Effector memory CD4-positive, alpha-beta T cell (primary cell): ENCODE measurements at places on chromosomes 16 and 17.

DNA sequence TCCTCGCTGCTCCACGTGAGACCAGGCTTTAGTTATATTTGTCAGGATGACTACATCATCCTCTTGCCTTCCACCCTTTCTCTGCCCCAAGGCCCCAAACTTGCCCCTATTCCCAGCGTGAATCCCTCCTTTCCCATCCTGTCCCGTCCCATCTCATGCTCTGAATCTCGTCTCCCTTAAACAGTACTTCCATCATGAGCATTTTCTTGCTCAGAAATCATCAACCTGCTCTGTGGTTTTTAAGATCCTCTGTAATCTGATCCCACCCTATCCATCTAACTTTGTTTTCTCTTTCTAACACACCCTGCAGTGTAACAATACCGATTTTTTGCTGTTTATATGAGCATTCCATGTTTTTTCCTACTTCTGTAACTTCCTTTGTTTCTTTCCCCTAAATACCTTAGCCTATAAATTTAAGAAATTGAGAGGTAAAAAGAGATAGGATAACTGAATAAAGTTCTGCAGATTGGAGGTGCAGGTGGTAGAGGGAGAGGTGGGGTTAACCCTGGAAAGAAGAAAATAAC is 39.7 kb downstream of the MRTFB start:
- DNase-seq: no peak

- DNase-seq: no peak
Observed at GRCh38 chr17:70238646-70239045, 69.3 kb downstream of the KCNJ2 start.

- no peak for DNase-seq
Observed at GRCh38 chr17:16442141-16442540, 26.8 kb downstream of the TRPV2 start.

GRCh38 chr17:46978489-46979146 is 435 bp downstream of the RPRML start:
- no peak for DNase-seq

- DNase-seq: no peak
Observed at GRCh38 chr16:52247737-52248136, 299.2 kb downstream of the TOX3 start.

GRCh38 chr17:47855737-47856136 is 4.8 kb upstream of the SP6 start:
- DNase-seq: no peak

DNA sequence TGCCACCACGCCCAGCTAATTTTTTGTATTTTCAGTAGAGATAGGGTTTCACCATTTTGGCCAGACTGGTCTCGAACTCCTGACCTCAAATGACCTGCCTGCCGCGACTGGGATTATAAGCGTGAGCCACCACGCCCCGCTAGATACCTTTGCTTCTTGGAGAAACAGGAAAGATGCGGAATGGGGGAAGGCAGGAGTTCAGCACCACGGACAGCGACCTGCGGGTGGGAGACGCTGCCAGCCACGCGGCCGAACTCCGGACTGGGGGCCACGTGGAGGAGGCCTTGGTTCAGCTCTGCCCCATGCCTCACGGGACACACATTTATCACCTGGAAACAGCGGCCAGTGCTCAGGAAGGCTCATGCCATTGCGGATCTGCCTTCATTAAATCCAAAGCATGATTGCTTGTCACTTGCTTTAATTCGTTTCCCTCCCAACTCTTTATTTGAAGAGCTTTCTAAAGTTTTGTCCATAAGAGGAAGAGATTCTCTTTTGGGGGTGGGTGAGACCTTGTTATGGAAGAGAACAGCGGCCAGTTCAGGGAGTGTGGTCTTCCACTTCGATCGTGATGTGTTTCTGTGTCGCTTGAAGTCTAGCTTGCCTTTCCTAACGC is 219.9 kb downstream of the ENGASE start:
- DNase-seq: no peak

- no peak for DNase-seq
Observed at GRCh38 chr16:27551036-27551435, 1.1 kb downstream of the KATNIP start.

DNA sequence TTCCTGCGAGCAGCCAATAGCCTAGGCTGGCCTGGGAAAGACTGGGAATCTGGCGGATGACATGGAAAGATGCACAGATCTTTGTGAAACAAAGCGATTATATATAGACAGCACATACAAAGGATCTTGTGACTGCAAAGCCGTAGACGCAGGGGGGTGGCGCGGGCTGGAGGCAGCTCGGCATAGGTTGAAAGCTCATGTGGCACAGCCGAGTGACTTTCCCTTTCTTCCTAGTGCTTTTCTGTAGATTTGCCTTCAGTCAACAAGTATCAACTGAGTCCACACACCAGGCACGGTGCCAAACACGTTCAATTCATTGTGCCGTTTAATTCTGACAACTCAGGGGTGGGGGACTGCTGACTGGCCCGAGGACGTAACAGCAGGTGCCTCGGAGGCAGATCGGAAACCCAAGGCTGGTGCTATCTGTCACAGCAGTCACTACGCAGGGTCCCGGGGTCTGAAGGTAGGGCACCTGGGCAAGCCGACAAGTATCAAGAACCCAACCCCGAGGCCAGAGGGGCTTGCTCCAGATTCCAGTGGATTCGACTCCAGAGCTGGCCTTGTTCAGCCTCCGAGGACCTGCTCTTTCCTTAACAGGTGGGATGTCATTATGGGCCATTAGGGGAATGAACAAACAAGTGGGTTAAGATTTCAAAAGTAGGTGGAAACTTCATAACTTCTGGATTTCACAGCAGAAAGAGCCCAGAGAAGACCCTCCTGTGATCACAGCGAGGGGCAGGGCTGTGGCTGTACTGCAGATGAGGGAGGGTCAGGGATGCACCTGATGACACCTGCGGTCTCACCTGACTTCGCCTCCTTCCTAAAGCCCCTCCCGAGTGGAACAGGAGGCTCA is 5.9 kb downstream of the PAM16 start:
- no peak for DNase-seq

GRCh38 chr16:53773881-53774280 is 69.9 kb downstream of the FTO start:
- no peak for DNase-seq

DNA sequence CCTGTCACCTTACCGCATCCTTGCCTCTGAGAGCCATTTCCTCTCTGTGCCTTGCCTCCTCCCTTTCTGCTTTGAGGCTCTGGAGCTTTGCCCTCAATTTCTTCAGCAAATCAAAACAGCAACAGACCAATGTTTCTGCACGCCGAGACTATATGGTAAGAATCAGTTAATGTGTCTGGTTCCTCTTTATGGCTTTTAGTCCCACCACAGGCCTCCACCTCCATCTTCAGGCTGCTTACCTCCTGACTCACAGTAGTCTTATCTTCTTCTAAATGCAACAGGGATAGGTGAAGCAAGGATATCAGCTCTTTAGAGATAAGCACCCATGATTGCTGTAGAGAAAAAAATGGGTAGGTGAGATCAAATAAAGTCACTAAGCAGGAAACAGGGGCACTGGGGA is 9.2 kb upstream of the ALDOC start:
- no peak for DNase-seq

GRCh38 chr16:12458591-12459358 is 344.9 kb downstream of the CPPED1 start:
- DNase-seq: no peak

- DNase-seq: no peak
Observed at GRCh38 chr16:28986046-28986445, 1.2 kb downstream of the LAT start.

- no peak for DNase-seq
Observed at GRCh38 chr17:50986989-50987660, 121.0 kb upstream of the TOB1 start.

DNA sequence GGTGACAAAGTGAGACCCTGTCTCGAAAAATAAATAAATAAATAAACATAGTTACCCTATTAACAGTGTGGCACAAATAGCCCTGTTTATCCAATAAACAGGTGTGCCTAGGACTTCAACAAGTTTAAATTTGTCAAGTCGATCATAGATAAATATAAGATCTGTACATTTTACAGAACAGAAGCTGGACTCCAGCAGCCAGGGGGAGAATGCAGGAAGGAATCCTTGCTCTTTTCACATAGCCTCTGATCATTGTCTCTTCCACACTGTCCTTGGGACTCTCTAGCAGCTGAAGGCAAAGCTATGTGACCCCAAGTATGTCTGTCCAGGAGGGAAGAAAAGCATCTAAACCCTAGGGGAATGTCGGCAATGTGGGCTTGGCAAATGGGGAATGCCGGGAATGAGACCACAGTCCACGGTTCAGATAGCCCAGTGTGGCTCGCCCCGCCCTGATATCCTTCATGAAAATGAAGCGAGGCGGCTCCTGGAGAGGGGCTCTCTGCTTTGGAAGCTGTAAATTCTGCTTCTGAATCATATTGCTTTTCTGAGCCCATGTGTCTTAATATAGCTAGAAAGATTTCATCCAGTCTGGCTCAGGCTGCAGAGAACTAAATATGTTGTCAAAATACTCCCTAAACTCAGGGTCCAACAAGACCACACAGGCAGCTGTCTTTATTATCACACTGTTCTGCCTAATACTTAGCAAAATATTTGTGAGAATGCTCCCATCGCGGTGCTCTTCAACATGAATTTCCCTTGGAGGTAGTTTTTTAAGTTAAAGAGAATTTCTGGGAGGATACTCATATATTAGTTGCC is 24.9 kb upstream of the GRB2 start:
- no peak for DNase-seq

- DNase-seq: no peak
Observed at GRCh38 chr17:28735242-28735722, 6.7 kb downstream of the NEK8 start.

- no peak for DNase-seq
Observed at GRCh38 chr16:89845417-89845816, 17.1 kb downstream of the SPIRE2 start.

- no peak for DNase-seq
Observed at GRCh38 chr16:69890114-69890891, 60.8 kb upstream of the CLEC18A start.

- DNase-seq: no peak
Observed at GRCh38 chr17:58314706-58315015, 13.9 kb downstream of the TSPOAP1 start.

DNA sequence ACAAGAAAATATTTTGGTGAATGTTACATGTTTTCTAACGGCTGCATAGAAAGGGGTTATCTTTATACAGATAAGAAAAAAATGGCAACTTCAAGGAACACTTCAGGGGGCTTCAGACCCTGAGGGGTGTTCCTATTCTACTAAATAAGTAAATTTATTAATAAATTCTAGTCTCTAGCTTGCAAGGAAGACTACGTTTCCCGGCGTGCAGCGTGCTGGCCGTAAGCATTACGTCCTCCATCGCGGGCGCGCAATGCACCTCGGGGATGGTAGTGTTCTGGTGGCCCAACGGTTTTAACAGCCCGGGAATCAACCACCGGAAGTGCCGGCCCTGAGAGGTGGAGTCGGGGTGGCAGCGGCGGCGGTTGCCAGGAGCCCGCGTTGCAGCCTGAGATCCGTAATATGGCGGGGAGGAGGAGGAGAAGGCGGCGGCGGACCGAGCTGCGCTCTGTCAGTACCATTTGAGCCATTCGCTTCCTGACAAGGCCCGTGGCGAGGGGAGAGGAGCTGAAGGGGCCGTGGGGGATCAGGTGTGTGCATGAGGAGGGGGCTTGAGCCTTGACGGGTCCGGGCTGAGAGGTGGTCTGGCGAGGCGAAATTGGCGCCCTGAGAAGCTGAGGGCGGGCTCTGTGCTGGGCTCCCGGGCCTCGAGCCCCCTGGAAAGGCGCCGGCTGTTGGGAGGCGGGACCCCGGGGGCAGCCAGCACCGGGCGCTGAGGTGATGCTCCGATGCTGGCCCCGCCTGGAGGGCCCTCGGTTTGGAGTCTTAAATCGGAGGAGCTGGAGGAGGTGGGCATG is at the start of gene CCP110:
Gene CCP110, plus strand, starts transcription at position 384 of the 797 bp plus-strand sequence. CDS start 3,940 bp downstream, outside the sequence.
- peak; percentile 89 for DNase-seq

DNA sequence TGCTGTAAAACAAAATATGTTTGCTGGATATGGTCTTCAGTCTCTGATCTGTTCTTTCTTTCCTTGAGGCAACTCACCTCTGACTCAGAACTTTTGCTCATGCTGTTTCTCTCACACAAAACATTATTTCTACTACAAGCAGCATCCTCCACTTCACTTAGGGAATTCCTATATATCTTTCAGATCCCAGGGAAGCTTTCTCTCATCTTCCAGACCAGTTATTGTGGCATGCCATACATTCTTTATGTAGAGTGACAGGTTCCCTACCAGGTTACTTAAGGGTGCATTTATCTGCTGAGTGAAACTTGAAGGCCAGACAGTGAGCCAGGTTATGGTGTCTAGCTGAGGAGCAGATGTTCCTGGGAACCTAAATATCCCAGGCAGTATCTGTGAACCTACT is 1226.0 kb downstream of the CDH8 start:
- DNase-seq: no peak

DNA sequence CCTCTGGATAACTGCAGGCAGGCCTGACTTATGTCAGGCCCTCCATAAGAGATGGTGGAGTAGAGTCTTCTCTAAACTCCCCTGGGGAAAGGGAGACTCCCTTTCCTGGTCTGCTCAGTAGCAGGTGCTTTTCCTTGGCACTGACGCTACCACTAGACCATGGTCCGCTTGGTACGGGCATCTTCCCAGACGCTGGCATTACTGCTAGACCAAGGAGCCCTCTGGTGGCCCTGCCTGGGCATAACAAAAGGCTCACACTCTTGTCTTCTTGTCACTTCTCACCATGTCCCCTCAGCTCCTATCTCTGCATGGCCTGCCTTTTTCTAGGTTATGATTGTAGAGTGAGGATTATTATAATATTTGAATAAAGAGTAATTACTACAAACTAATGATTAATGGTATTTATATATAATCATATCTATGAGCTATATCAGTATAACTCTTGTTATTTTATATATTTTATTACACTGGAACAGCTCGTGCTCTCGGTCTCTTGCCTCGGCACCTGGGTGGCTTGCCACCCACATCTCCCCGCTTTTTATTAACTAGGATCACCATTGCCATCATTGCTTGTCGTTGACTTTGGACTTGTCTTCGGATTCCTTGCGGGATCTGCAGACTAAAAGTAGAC is 59.8 kb upstream of the ARL4D start:
- peak; percentile 20 for DNase-seq

DNA sequence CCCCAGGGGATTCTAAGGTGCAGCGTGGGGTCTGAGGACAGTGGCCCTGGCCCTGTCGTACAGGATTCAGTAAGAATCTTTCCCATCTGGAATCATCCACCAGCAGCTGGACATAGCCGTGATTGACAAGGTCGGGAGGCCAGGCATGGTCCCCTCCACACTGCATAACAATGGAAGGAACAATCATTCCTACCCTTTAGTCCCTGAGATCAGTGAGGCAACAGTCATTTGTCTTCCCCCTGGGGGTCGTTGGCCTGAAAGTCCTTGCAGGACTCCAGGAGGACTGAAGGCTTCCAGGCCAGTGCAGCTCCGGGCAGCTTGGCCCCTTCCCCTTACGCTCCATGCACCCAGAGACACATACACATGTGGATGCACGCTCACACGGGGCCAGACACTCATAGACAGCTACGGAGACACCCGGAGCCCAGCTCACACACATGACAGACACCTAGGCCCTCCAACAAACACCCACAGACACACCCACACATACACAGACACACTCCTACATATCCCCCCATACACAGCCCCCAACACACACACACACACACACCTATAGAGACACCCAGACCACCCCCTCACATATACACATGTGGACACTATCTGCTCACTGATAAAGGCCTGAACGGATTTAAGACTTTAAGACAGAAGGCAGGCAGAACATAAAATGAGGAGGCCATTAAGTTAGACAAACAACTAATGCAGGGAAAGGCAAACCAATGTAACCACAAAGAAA is 42.9 kb downstream of the LITAF start:
- no peak for DNase-seq

GRCh38 chr17:3952186-3952585 is 12.1 kb downstream of the ATP2A3 start:
- no peak for DNase-seq
